WTC11 (cell line): ENCODE measurements at places on chromosomes 5 and 9. TPM values are rescaled to one million over a fixed set of nuclear protein-coding genes. Genes with fewer than 3 reads are reported as not detected.

The EPB41L4A gene
- 5.2 to 8.3 TPM (median 6.5 TPM) in 3 replicates for total RNA-seq

The SLC25A2 gene
- total RNA-seq: 0.24 TPM in 1 of 3 replicates, not detected in the others

The CXCL14 gene
- 0.64 to 0.87 TPM (median 0.87 TPM) in 3 replicates for total RNA-seq

The GLDC gene
- 136 to 153 TPM (median 145 TPM) in 3 replicates for total RNA-seq

The ORM2 gene
- 0.73 to 1.6 TPM (median 1.0 TPM) in 3 replicates for total RNA-seq

The CORO2A gene
- total RNA-seq: 32.5 to 37.0 TPM (median 35.9 TPM) in 3 replicates

The CNTRL gene
- 13.2 to 14.2 TPM (median 13.3 TPM) in 3 replicates for total RNA-seq

The GPR107 gene
- 33.2 to 36.4 TPM (median 34.7 TPM) in 3 replicates for total RNA-seq

The INSL6 gene
- total RNA-seq: not detected in 3 replicates

The CRHBP gene
- total RNA-seq: not detected in 3 replicates

The PRUNE2 gene
- 9.3 to 13.1 TPM (median 9.6 TPM) in 3 replicates for total RNA-seq

The OLFM1 gene
- 31.8 to 37.6 TPM (median 31.9 TPM) in 3 replicates for total RNA-seq

The STC2 gene
- total RNA-seq: 38.5 to 57.0 TPM (median 38.5 TPM) in 3 replicates

The TMEM245 gene
- 40.8 to 47.2 TPM (median 43.2 TPM) in 3 replicates for total RNA-seq

DNA sequence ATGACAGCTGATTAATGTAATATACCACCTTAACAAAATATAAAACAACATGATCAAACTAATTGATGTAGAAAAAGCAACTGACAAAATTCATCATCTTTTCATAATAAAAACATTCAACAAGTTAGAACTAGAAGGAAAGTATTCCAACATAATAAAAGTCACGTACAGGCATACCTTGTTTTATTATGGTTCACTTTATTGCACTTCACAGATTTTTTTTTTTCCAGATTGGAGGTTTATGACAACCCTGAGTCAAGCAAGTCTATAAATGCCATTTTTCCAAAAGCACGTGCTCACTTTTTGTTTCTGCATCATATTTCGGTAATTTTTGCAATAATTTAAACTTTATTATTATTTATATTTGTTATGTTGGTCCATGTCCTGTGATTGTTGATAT lies 1120.3 kb downstream of the PTPRD start:
- H3K4me3 ChIP-seq: no peak overlapping the region
- H3K4me1 ChIP-seq: no peaks in the 10 kb centered on the region
- no peak for DNase-seq
- no peaks in the 10 kb centered on the region for H3K27me3 ChIP-seq
- H3K36me3 ChIP-seq: peaks cover 19% of the 10 kb centered on the region

GRCh38 chr9:122922713-122923112 lies 8.6 kb downstream of the ZBTB26 start:
- H3K4me1 ChIP-seq: peaks cover 23% of the 10 kb centered on the region
- peak overlapping the region; percentile 96 for H3K27ac ChIP-seq
- no peaks in the 10 kb centered on the region for H3K27me3 ChIP-seq
- peak overlapping the region; percentile 32 for H3K4me3 ChIP-seq

GRCh38 chr5:180286-180918 lies 10.9 kb upstream of the LRRC14B start:
- peaks cover 13% of the 10 kb centered on the region for H3K4me1 ChIP-seq
- H3K4me3 ChIP-seq: no peak overlapping the region
- no peaks in the 10 kb centered on the region for H3K27me3 ChIP-seq
- no peak overlapping the region for H3K27ac ChIP-seq
- H3K36me3 ChIP-seq: peaks cover 20% of the 10 kb centered on the region

- no peak overlapping the region for H3K27ac ChIP-seq
- no peak overlapping the region for H3K4me3 ChIP-seq
Measured at GRCh38 chr5:2335733-2336515, 415.6 kb downstream of the IRX2 start.

GRCh38 chr5:79235261-79235633 lies 684 bp upstream of the JMY start:
- no peak for DNase-seq
- peaks cover 4% of the 10 kb centered on the region for H3K27me3 ChIP-seq
- H3K27ac ChIP-seq: peak overlapping the region; percentile 87
- no peaks in the 10 kb centered on the region for H3K36me3 ChIP-seq

DNA sequence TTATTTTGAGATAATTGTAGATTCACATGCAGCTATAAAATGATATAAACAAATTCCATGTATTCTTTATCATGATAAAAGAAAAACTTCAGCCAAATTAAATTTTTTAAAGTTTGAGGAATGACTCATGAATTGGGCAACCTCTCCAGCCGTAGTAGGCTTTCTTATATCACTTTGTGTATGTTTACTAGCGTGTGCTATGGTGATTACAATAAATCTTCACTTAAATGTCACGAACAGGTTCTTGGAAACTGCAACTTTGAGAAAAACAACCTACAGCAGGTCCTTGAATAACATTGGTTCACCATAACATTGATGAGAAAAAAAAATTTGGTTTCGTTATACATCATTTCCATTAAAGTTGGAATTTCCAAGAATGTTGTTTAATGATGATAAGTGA lies 730.9 kb upstream of the TYRP1 start:
- H3K4me1 ChIP-seq: no peaks in the 10 kb centered on the region
- DNase-seq: no peak
- H3K36me3 ChIP-seq: no peaks in the 10 kb centered on the region
- no peak overlapping the region for H3K27ac ChIP-seq
- H3K4me3 ChIP-seq: no peak overlapping the region
- H3K27me3 ChIP-seq: no peaks in the 10 kb centered on the region

DNA sequence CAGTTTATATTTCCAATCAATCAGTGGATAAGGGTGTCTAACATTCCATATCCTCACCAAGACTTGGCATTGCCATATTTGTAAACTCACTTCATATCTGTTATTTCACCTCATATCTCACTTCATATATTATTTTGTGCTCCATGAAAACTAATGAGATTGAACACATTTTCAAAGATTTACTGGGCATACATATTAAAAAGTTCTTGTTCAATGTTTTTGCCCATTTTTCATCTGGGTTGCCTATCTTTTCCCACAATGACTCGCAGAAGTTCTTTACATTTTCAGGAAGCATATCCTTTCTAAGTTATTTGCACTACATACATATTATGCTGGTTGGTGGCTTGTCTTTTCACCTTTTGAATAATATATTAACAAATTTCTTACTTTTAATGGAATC lies 15.3 kb downstream of the ZNF510 start:
- H3K27me3 ChIP-seq: peaks cover 13% of the 10 kb centered on the region
- H3K36me3 ChIP-seq: peaks cover 97% of the 10 kb centered on the region
- H3K27ac ChIP-seq: no peak overlapping the region
- H3K4me1 ChIP-seq: no peaks in the 10 kb centered on the region
- DNase-seq: no peak

- H3K27ac ChIP-seq: no peak overlapping the region
- H3K4me1 ChIP-seq: no peaks in the 10 kb centered on the region
- H3K27me3 ChIP-seq: no peaks in the 10 kb centered on the region
- no peak overlapping the region for H3K4me3 ChIP-seq
- no peaks in the 10 kb centered on the region for H3K36me3 ChIP-seq
- no peak for DNase-seq
Measured at GRCh38 chr9:27204578-27204977, 92.4 kb downstream of the EQTN start.

GRCh38 chr5:114467729-114468128 lies 105.9 kb downstream of the KCNN2 start:
- H3K27ac ChIP-seq: peak overlapping the region; percentile 70; the same call in 1 of the 2 replicates
- H3K4me1 ChIP-seq: peaks cover 20% of the 10 kb centered on the region
- H3K4me3 ChIP-seq: no peak overlapping the region
- H3K27me3 ChIP-seq: no peaks in the 10 kb centered on the region
- DNase-seq: no peak

GRCh38 chr5:58255386-58255785 lies 204.5 kb downstream of the PLK2 start:
- H3K4me1 ChIP-seq: peaks cover 21% of the 10 kb centered on the region
- H3K4me3 ChIP-seq: no peak overlapping the region
- no peak overlapping the region for H3K27ac ChIP-seq
- H3K27me3 ChIP-seq: no peaks in the 10 kb centered on the region
- H3K36me3 ChIP-seq: no peaks in the 10 kb centered on the region
- no peak for DNase-seq

GRCh38 chr9:3968891-3969290 lies 331.0 kb downstream of the GLIS3 start:
- no peaks in the 10 kb centered on the region for H3K4me1 ChIP-seq
- no peak for DNase-seq
- no peak overlapping the region for H3K27ac ChIP-seq
- H3K27me3 ChIP-seq: no peaks in the 10 kb centered on the region

- peaks cover 10% of the 10 kb centered on the region for H3K4me1 ChIP-seq
- H3K36me3 ChIP-seq: no peaks in the 10 kb centered on the region
- H3K4me3 ChIP-seq: no peak overlapping the region
- no peak overlapping the region for H3K27ac ChIP-seq
- no peak for DNase-seq
Measured at GRCh38 chr5:119309326-119309725, 46.5 kb upstream of the TNFAIP8 start.

GRCh38 chr5:147448766-147449165 lies 61.1 kb downstream of the DPYSL3 start:
- H3K27me3 ChIP-seq: no peaks in the 10 kb centered on the region; the same call in 1 of the 2 replicates
- no peak for DNase-seq
- H3K27ac ChIP-seq: peak overlapping the region; percentile 76
- H3K4me3 ChIP-seq: peak overlapping the region; percentile 96
- H3K4me1 ChIP-seq: peaks cover 76% of the 10 kb centered on the region

DNA sequence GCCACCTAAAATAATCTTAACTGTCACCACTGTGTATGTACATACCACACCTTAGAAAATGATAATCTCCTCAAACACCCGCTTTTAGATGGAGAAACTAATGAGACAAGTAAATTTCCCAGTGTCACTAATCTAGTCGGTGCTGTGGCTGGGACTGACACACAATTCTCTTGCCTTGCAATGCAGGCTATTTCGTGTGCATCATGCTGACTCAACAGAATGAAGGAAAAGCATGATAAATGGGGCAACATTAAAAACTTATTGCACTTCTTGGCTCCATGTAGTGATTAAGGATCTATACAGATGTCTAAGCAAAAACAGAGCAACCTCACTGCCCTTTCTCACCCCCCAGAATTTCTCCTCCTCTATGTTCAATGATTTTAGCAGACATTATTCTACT lies 677.9 kb downstream of the DTWD2 start:
- H3K36me3 ChIP-seq: no peaks in the 10 kb centered on the region
- no peak for DNase-seq

DNA sequence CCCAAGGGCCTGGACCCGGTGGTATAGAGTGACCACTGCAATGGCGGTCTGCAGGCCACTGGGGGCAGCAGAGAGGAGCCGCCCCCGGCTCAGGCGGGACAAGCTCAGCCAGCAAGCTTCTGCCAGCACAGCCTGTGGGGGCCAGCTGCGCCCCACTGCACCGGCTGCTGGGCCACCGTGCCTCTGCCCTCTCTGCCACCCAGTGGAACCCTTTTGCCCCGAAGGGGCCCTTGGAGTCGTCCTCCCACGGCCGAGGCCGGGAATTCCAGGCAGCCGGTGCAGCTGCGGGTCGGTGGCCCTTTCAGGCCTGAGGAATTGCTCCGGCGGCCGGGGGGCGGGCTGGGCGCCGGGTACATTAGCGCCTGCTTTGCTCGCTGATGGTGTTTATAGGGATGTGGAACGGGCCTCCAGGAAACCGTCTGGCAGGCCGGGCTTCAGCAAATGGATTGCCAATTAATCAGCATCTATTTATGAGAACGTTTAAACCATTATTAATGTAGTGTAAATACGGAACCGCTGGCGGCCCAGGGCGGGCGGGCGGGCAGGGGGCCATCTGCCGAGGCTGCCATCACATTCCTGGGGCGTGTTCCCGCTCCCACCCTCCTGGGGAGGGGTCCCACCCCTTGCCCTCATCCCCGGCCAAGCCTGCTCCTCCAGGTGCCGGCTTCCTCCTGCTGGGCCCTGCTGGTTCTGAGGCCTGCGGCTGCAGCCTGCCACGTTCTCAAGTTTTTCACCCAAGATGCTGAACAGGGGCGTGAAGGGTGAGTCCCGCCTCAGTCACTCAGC lies 127.4 kb downstream of the BARX1 start:
- H3K4me3 ChIP-seq: peak overlapping the region; percentile 30
- DNase-seq: peak; percentile 81
- peaks cover 6% of the 10 kb centered on the region for H3K36me3 ChIP-seq

DNA sequence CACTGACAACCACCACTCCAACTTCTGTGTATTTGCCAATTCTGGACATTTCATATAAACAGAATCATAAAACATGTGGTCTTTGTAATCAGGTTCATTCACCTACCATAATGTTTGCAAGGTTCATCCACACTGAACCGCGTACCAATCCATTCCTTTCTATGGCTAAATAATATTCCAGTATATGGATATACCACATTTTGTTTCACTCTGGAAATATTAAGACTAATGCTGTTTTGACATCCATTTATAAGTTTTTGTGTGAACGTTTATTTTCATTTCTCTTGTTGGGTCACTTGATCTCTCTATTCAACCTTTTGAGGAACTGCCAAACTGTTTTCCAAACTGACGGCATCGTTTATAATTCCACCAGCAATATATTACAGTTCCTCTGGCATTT lies 26.3 kb upstream of the RNF38 start:
- H3K4me1 ChIP-seq: peaks cover 12% of the 10 kb centered on the region
- H3K27me3 ChIP-seq: no peaks in the 10 kb centered on the region

- no peaks in the 10 kb centered on the region for H3K27me3 ChIP-seq
- peak overlapping the region; percentile 80 for H3K4me3 ChIP-seq
- H3K27ac ChIP-seq: no peak overlapping the region
- H3K36me3 ChIP-seq: no peaks in the 10 kb centered on the region
- no peak for DNase-seq
- H3K4me1 ChIP-seq: peaks cover 37% of the 10 kb centered on the region
Measured at GRCh38 chr5:108729242-108729615, 18.5 kb upstream of the FER start.

DNA sequence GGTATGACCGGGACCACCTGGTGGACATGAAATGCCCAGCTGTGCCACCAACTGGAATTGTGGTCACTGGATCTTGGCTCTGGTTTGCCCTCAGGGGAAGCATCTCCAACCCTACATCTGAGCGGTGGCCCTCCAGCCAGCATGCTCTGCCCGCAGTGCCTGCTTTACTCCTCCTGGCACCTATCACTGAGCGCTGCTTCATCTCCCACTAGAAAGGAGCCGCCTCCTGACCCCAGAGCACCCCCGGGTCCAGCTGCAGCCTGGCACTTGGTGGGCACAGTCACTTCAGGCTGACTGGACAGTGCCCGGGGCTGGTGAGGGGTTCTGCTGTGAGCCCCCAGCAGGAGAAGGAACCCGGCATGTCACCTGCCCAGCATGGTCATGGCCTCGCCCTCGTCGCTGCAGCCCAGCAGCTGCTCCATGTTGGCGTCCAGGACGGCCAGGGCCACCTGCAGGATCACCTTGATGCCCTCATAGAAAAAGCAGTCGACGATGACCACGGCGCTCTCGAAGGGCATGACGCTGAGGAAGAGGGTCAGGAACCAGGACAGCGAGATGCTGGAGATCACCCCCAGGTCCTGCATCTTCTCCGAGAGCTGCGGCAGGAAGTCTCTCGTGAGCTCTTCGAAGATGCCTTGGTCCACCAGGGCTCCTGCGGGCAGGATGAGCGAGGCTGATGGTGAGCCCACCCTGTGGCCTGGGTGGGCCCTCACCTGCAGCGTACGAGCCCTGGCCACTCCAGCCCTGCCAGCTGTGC lies 16.1 kb upstream of the MRNIP start:
- H3K4me3 ChIP-seq: no peak overlapping the region
- no peaks in the 10 kb centered on the region for H3K4me1 ChIP-seq
- H3K27ac ChIP-seq: no peak overlapping the region
- peaks cover 34% of the 10 kb centered on the region for H3K36me3 ChIP-seq
- H3K27me3 ChIP-seq: no peaks in the 10 kb centered on the region
